ENCODE measurements at places on chromosomes 11 and 22. TPM values are rescaled to one million over a fixed set of nuclear protein-coding genes. Genes with fewer than 3 reads are reported as not detected.

The MS4A12 gene
- not detected for total RNA-seq

The SPON1 gene
- not detected for total RNA-seq

The THY1 gene
- not detected for total RNA-seq

The PANX3 gene
- total RNA-seq = not detected

The PARVG gene
- total RNA-seq = not detected

The MOV10L1 gene
- under 0.01 TPM for total RNA-seq

The ALDH3B2 gene
- total RNA-seq = 140 TPM

The C11orf91 gene
- not detected for total RNA-seq

The IFTAP gene
- total RNA-seq = 12.6 TPM
